Stimulated activated CD4-positive, alpha-beta T cell treated with anti-CD3 and anti-CD28 coated beads, Interleukin-15, amount 100 ng/mL, for 1 hour (primary cell): ENCODE measurements at places on chromosomes 16 and 17.

GRCh38 chr17:18117982-18118975, 9.7 kb downstream of the MYO15A start:
- DNase-seq = no peak

- no peak for DNase-seq
Observed at GRCh38 chr16:86498671-86499439, 11.5 kb upstream of the FOXF1 start.

DNA sequence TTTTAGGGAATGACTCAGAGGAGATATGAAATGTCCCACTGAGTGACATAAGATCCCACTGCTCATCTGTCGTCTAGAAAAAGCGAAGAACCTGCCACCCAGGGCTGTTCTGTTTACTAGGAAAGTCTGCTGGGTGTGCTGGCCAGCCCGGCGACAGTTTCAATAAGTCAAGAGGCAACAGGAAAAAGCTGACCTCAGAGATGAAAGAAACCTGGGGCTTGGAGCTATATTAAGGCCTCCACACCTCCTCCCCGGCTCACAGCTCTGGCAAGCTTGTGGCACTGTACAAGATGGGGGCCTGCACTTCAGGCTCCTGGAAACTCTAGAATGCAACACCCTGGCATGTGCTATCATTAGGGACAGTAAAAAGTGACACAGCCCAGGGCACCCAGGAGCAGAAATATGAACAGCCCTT, 10.6 kb downstream of the ZFHX3 start:
- no peak for DNase-seq

GRCh38 chr16:3578610-3579551, 1.7 kb upstream of the NLRC3 start:
- no peak for DNase-seq

- DNase-seq = peak; percentile 30
Observed at GRCh38 chr17:7548585-7549400, at the start of gene TNFSF12. Gene TNFSF12 (plus strand): TSS chr17:7549058. CDS start chr17:7549154, 96 bp downstream.

DNA sequence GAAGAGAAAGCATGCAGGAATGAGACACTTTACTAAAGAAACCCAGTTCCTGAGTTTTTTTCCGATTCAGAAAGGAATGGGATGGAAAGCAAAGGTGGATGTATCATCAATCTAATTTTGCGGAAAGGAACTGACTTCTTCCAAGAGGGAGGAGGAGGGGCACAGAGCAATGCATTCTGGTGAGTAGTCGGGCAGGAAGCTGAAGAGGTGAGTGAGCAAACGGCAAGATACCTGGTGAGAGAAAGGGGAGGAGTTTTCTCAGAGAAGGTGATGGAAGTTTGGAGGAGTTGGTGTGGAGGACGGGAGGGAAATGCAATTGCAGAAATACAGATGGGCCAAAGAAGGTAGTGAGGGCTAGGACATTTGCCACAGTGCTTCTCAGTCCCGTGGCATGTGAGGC, 713.2 kb downstream of the KCNJ2 start:
- no peak for DNase-seq

DNA sequence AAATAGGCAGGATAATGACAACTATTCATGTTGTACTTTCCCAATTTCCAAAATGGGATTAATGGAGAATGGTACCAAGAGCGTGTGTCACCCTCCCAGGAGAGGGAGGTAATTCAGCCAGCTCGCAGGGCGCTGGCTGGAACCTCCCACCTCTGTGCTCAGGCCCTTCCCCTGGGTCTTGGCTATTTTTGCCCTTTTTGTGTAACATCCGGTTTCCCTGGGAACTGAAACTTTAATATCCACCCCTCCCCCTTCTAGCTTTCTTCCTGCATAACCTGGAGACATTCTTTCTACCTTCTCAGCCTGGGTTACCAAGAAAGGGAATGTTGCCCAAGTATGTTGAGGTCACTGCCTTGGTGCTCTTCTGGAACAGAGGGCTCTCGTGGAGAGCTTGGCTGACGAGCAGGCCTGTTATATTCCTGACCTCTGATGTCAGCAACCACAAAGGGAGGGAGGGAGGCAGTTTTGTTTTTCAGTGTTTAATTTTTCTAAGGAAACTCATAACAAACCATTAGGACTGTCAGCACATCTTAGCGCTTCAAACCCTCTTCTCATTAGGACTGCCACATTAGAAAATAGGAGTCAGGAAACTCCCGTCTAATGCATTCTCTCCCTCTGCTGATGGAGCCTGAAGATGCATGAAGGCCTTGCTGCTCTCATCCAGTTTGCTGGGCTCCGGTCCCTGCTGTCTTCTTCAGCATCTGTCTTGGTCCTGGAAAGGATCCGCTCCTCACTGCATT, 25.6 kb downstream of the ITGB3 start:
- no peak for DNase-seq

DNA sequence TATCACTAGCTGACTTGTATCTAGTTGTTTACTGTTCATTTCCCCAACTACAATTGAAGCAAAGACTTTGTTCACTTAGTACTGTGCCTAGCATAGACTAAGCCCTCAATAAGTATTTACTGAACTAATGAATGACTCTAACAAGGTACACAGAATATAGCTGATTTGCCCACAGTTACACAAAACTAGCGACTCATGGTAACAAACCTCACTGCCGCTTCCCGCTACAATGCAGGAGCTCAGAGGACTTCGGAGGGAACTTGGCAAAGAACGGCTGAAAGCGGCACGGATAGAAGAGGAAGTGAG, 524 bp downstream of the EFTUD2 start:
- no peak for DNase-seq

DNA sequence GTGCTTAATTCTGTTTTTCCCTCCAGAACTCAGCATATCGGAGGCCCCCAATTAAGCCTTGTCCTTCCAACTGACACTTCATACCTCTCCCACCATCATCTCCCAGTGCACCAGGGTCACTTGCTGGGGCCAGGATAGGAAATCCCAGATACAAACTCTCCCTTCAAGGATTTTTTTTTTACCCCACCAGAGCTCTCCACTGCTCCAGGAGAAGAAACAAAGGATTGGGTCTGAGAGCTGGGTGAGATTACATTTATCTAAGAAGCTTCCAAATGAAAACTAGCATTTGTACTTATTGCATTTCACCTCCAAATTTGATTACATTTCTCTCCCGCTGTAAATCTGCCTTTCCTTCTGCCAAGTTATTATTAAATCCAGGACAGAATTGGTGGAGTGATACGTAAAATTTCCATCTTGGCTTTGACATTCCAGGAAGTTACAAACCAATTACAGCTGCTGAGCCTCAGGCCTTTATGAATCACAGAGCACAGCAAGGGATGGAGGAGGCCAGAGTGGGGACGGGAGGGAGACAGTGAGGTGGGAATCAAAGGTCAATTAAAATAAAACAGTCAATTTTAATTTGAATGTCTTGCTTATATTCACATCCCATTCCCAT, 123.5 kb downstream of the USP31 start:
- DNase-seq = no peak

DNA sequence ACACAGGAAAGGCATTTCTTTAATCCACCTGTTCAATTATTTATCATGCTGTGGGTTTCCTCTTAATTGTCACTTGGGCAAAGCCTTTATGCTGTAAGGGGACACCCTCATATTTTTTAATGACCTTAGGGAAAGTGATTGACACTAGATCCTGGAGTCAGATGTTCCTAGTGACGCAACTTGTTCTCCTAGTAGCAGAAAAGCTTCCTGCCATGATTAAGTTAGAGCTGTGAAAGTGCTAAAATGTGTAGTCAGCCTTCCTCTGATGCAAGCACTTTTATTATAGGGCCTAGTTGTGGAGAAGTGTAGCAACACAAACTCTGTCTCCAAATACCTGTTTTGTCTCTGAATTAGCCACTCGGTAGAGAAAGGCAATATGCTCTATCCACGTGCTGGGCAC, 12.3 kb downstream of the TMEM100 start:
- no peak for DNase-seq

DNA sequence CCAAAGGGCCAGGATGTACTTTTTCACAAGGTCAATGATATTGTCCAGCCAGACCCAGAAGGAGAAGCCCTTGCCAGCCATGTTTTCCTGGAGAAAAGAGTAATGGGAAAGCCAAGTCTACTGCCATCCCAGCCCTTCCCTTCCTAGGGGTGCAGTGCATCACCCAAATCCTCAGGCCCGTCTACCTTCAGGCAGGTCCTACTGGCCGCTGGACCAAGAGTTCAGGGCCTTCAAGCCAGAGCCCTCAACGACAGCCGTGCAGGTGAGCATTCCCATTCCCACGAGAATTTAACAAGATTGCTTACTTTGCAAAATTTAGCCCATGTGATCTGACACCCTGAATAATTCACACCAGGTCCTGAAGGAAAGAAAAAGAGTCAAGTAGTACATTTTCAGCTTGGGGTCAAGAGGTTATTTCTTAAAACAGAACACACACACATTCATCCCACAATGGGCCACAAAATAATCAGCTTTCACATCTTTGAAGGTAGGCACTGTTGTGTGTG, 35.0 kb downstream of the STAT5A start:
- DNase-seq = no peak

- DNase-seq = no peak
Observed at GRCh38 chr17:6639014-6639585, 1.4 kb downstream of the KIAA0753 start.

DNA sequence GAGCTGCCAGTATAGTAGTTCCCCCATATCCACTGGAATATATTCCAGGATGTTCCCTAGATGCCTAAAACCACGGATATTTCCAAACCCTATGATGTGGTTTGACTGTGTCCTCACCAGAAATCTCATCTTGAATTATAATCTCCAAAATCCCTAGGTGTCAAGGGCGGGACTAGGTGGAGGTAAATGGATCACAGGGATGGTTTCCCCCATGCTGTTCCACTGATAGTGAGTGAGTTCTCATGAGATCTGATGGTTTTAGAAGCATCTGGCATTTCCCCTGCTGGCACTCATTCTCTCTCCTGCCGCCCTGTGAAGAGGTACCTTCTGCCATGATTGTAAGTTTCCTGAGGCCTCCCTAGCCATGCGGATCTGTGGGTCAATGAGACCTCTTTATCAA, 168.6 kb downstream of the MAF start:
- DNase-seq = no peak

GRCh38 chr16:79838496-79839259, 238.1 kb upstream of the MAF start:
- no peak for DNase-seq

DNA sequence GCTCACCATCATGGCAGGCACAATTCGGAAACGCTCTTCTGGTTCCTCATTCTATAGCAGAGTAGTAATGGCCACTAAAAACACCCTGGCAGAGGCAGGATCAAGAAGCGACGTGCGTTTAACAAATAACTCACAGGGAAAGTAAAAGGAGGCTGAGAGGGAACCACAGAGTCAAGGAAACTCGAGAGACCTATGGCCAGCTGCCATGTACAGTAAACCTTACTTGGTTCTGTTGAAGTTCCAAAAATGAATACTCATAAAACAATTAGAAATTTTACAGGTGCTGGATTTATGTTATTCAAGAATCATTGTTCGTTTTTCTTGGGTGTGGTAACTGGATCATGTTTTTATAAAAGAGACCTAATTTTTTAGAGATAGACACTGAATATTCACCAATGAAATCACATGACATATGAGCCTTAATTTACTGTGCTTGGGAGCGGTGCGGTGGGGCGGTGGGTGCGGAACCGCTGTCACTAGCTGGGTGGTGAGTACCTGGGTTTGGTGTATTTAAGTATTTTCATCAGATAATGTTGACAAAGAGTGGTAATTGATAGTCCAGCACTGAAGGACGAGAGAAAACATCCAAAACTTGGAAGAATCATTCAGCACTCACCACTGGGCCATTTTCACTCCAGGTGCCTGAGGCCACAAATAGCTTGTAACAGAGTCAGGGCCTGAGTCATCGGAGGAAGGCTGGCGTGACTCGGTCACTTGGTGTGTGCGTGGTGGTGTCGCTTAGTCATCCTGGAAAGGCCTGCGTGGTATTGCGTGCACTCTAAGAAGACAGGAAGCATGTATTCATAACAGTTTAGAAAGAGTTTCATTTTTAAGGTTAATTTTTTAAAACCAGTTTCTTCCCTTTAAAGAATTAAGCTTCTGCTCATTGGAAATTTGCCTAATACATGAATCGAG, 135.4 kb upstream of the CHMP6 start:
- peak; percentile 56 for DNase-seq

- DNase-seq = no peak
Observed at GRCh38 chr17:46144246-46144645, 49.0 kb downstream of the KANSL1 start.

GRCh38 chr17:43728081-43728480, 30.5 kb downstream of the SOST start:
- no peak for DNase-seq
